ENCODE measurements at places on chromosomes 3 and 15.

GRCh38 chr15:87764461-87765240 is 491.9 kb downstream of the NTRK3 start:
- no peaks in the 10 kb centered on the region for H3K4me1 ChIP-seq
- H3K36me3 ChIP-seq: no peaks in the 10 kb centered on the region
- DNase-seq: no peak

- peaks cover 3% of the 10 kb centered on the region for H3K27me3 ChIP-seq
- no peaks in the 10 kb centered on the region for H3K36me3 ChIP-seq
- DNase-seq: no peak
Measured at GRCh38 chr3:134463676-134464063, 22.1 kb downstream of the ANAPC13 start.

- H3K4me1 ChIP-seq: peaks cover 24% of the 10 kb centered on the region
- no peak for DNase-seq
- no peaks in the 10 kb centered on the region for H3K36me3 ChIP-seq
- H3K27me3 ChIP-seq: peaks cover 3% of the 10 kb centered on the region
Measured at GRCh38 chr3:123750659-123751420, 133.3 kb downstream of the MYLK start.

- no peak overlapping the region for H3K4me3 ChIP-seq
- DNase-seq: no peak
- peak overlapping the region; percentile 73 for H3K27ac ChIP-seq
Measured at GRCh38 chr3:194184265-194184751, 48.4 kb downstream of the HES1 start.

GRCh38 chr3:16277471-16277870 is 12.5 kb downstream of the OXNAD1 start:
- no peak overlapping the region for H3K27ac ChIP-seq
- H3K4me1 ChIP-seq: no peaks in the 10 kb centered on the region
- peaks cover 4% of the 10 kb centered on the region for H3K36me3 ChIP-seq

- H3K27me3 ChIP-seq: no peaks in the 10 kb centered on the region
- no peak overlapping the region for H3K27ac ChIP-seq
- DNase-seq: no peak
- peaks cover 5% of the 10 kb centered on the region for H3K4me1 ChIP-seq
- H3K36me3 ChIP-seq: no peaks in the 10 kb centered on the region
Measured at GRCh38 chr3:23720885-23721284, 84.9 kb upstream of the UBE2E1 start.

DNA sequence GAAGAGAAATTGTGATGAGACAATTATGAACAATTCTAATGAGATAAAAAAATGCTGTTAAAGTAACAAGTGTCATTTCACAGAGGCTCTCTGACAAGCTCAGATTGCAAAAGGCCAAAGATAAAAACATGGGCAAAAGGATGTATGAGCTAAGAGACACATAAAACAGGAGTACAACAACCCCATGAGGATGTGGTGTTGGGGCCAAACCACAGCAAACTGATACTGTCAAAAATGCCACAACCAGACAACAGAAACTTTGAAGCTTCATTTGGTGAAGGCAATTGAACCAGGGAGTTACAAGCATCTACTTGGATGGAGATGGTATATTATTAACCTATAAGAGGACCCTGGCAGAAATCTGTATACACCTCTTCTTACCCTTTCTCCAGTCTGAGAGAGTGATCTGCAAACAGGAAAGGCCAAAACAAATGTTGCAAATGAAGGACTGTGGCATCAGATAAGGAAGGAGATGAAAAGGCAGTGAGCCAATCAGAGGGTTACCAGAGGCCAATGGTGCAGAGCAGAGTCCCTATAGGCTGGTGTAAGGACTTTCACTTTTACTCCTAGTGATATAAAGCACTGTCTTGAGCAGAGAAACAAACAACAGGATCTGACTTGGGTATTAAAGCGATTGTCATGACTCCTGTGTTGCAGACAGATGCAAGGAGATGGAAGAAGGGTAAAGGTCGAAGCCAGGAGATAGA is 659.0 kb downstream of the NTRK3 start:
- no peak for DNase-seq
- peaks cover 4% of the 10 kb centered on the region for H3K27me3 ChIP-seq
- H3K27ac ChIP-seq: no peak overlapping the region
- no peaks in the 10 kb centered on the region for H3K36me3 ChIP-seq
- no peaks in the 10 kb centered on the region for H3K4me1 ChIP-seq
- H3K4me3 ChIP-seq: no peak overlapping the region

GRCh38 chr3:1015826-1016225 is 77.0 kb upstream of the CNTN6 start:
- no peaks in the 10 kb centered on the region for H3K36me3 ChIP-seq
- no peak overlapping the region for H3K27ac ChIP-seq
- no peaks in the 10 kb centered on the region for H3K27me3 ChIP-seq

- no peaks in the 10 kb centered on the region for H3K27me3 ChIP-seq
- peaks cover 3% of the 10 kb centered on the region for H3K36me3 ChIP-seq
- DNase-seq: no peak
- H3K27ac ChIP-seq: peak overlapping the region; percentile 86
Measured at GRCh38 chr3:43418601-43419272, 132.4 kb downstream of the SNRK start.

GRCh38 chr3:193132241-193132640 is 108.8 kb upstream of the PLAAT1 start:
- no peaks in the 10 kb centered on the region for H3K4me1 ChIP-seq
- no peak overlapping the region for H3K4me3 ChIP-seq
- H3K27me3 ChIP-seq: no peaks in the 10 kb centered on the region
- DNase-seq: no peak

GRCh38 chr15:67280217-67280616 is 25.6 kb downstream of the IQCH start:
- no peaks in the 10 kb centered on the region for H3K4me1 ChIP-seq
- H3K4me3 ChIP-seq: no peak overlapping the region
- DNase-seq: no peak
- H3K36me3 ChIP-seq: peaks cover 1% of the 10 kb centered on the region
- H3K27me3 ChIP-seq: no peaks in the 10 kb centered on the region

GRCh38 chr3:189659571-189659970 is 28.4 kb downstream of the TP63 start:
- no peaks in the 10 kb centered on the region for H3K36me3 ChIP-seq
- no peak overlapping the region for H3K27ac ChIP-seq
- H3K4me1 ChIP-seq: no peaks in the 10 kb centered on the region
- no peak overlapping the region for H3K4me3 ChIP-seq
- no peak for DNase-seq

DNA sequence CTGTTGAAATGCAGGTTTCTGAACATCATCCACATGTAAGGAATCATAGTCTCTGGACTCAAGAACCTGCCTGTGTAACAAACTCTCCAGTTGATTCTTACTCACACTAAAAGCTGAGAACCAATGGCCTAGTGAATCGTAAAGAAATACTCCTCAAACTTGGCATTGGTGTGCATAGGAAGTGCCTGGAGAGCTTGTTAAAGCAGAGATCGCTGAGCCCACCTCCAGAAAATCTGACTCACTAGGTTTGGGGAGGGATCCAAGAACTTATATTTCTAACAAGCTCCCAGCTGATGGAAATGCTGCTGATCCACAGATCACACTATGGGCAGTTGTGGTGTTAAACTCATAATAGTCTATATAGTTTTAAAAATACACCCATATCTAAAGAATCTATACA is 55.8 kb upstream of the LMCD1 start:
- no peak overlapping the region for H3K27ac ChIP-seq
- peaks cover 27% of the 10 kb centered on the region for H3K4me1 ChIP-seq
- H3K27me3 ChIP-seq: no peaks in the 10 kb centered on the region
- peaks cover 2% of the 10 kb centered on the region for H3K36me3 ChIP-seq
- no peak for DNase-seq

DNA sequence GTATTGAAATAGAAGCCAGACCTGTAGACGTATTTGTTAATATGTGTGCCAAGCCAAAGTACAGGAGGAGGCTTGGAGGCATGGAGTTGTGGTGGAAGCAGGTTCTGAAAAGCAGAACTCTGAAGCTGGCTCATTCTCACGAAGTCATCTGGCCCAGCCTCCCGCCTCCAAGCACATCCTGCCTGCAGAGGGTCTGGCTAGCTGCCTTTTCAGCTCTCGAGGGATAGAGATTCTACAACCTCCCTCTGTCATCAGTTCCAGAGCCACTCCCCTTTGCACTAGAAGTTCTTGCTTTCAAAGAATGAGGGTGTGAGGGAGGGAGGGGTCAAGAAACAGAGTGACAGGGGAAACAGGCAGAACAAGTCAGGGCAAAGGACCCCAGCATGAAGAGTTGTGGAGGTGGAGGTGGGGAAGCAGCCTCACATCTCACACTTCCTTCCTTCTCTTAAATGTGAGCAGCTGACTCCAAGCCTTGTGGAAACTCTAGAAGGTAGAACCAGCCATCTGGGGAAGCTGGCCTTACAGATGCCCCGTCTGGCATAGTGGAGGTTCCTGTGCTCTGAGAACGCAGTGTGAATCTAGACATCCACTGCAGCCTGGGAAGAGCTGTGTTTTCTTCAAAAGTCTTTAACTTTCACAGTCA is 95.3 kb downstream of the SLC49A4 start:
- H3K27ac ChIP-seq: peak overlapping the region; percentile 62
- H3K4me3 ChIP-seq: no peak overlapping the region
- DNase-seq: no peak
- H3K4me1 ChIP-seq: peaks cover 14% of the 10 kb centered on the region

GRCh38 chr3:183895296-183895695 is 10.6 kb upstream of the PARL start:
- H3K4me3 ChIP-seq: no peak overlapping the region
- no peaks in the 10 kb centered on the region for H3K36me3 ChIP-seq
- H3K27me3 ChIP-seq: peaks cover 14% of the 10 kb centered on the region
- no peak for DNase-seq

DNA sequence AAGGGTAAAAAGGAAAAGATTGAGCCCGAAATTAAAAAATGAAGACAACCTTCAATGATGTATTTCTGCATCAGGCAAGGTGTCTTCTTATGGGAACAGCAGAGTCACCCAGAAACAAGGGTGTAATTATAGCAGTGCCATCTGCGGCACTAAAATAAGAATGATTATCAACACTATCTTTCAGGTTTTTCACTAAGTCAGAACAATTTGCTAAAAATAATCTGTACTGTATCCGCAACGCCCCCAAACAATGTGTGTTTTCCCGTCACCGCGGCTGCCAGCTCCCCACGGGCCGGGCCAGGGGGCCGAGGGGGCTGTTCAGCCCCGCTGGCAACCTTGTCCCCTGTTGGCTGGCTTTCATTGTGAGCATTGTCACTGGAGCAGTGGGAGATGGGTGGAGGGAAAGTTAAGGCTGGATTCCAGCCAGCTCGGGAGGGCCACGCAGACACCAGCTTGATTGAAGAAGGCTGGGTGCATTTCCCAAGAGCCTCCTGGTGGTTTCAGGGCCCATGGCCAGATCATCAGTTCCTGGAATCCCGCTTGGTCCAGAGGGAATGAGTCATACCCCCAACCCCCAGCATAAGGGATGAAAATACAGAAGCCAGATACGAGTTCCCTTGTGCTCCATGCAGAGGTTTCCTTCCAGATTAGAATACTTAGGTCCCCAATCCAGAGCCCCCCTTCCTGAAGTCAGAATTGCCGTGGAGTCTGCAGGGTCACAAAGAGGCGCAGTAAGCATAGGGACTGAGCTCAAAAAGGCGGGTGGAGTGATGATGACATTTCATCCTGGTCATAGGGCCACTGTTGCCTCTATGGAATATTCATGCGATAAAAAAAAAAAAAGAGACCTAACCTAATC is 90.2 kb upstream of the KLF13 start:
- H3K36me3 ChIP-seq: no peaks in the 10 kb centered on the region
- DNase-seq: no peak
- no peaks in the 10 kb centered on the region for H3K4me1 ChIP-seq
- peaks cover 5% of the 10 kb centered on the region for H3K27me3 ChIP-seq
- H3K27ac ChIP-seq: no peak overlapping the region

- H3K36me3 ChIP-seq: no peaks in the 10 kb centered on the region
- no peak overlapping the region for H3K27ac ChIP-seq
- no peak for DNase-seq
Measured at GRCh38 chr3:54531741-54532140, 396.1 kb downstream of the LRTM1 start.

DNA sequence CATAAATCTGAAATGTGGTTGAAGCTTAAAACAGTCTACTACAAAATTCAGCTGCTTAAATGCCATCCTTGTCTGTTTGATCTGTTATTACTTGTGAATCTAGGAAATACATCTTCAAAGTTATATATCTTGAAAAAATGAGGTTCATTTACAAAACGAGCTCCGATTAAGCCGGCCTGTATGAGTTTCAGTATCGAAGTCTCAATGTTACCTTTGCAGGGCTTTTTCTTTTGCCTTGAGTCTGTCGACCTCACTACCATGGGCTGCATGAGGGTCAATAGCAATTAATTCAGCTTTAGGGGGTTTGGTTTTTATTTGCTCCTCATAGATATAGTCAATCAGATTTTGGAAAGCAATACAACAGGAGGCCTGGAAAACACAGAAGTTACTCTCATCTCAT is 23.2 kb downstream of the ERICH6 start:
- H3K27me3 ChIP-seq: no peaks in the 10 kb centered on the region
- H3K27ac ChIP-seq: no peak overlapping the region
- H3K4me1 ChIP-seq: no peaks in the 10 kb centered on the region
- no peak overlapping the region for H3K4me3 ChIP-seq
- no peaks in the 10 kb centered on the region for H3K36me3 ChIP-seq
- DNase-seq: no peak

- H3K27ac ChIP-seq: no peak overlapping the region
- no peak overlapping the region for H3K4me3 ChIP-seq
- no peak for DNase-seq
- H3K36me3 ChIP-seq: no peaks in the 10 kb centered on the region
Measured at GRCh38 chr3:144879701-144880100, 908.1 kb downstream of the DIPK2A start.

- H3K4me3 ChIP-seq: no peak overlapping the region
- no peaks in the 10 kb centered on the region for H3K4me1 ChIP-seq
- H3K27me3 ChIP-seq: no peaks in the 10 kb centered on the region
- no peaks in the 10 kb centered on the region for H3K36me3 ChIP-seq
Measured at GRCh38 chr3:140763532-140763931, 85.7 kb downstream of the TRIM42 start.

DNA sequence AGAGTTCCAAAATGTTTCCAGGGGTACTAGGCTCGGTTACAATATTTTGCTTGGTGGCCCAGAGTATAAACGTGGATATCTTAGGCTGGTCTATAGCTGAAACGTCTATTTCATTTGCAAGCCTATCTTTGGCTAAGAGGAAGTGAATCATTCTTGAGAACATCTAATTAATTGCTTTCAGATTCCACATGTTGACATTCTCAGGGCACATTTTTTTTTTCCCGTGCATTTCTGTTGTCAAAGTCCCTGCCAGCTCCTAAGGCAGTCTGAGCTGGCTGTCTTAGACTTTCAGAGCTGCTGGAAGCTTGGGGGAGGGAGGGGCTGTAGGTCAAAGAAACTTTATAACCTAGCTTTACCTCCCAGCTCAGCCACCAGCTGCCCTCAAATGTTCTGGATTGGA is 23.2 kb upstream of the LAMP3 start:
- no peaks in the 10 kb centered on the region for H3K36me3 ChIP-seq
- H3K27me3 ChIP-seq: peaks cover 28% of the 10 kb centered on the region
- no peak overlapping the region for H3K4me3 ChIP-seq
- H3K27ac ChIP-seq: no peak overlapping the region

- peaks cover 12% of the 10 kb centered on the region for H3K4me1 ChIP-seq
- H3K36me3 ChIP-seq: no peaks in the 10 kb centered on the region
- no peak for DNase-seq
- H3K27me3 ChIP-seq: peaks cover 12% of the 10 kb centered on the region
- no peak overlapping the region for H3K27ac ChIP-seq
- H3K4me3 ChIP-seq: no peak overlapping the region
Measured at GRCh38 chr15:62524848-62525247, 359.8 kb upstream of the C2CD4B start.

GRCh38 chr3:139185527-139185926 is 140.8 kb upstream of the PRR23C start:
- no peaks in the 10 kb centered on the region for H3K36me3 ChIP-seq
- H3K27me3 ChIP-seq: peaks cover 11% of the 10 kb centered on the region
- DNase-seq: no peak
- H3K27ac ChIP-seq: no peak overlapping the region
- no peak overlapping the region for H3K4me3 ChIP-seq
- peaks cover 2% of the 10 kb centered on the region for H3K4me1 ChIP-seq
